ENCODE measurements at places on chromosomes 3 and 15.

GRCh38 chr15:62521396-62521795 lies 356.3 kb upstream of the C2CD4B start:
- no peak for DNase-seq

GRCh38 chr3:161475905-161476304 lies 20.7 kb upstream of the OTOL1 start:
- DNase-seq = no peak

GRCh38 chr15:99961011-99961441 lies 227.8 kb upstream of the LYSMD4 start:
- no peak for DNase-seq

DNA sequence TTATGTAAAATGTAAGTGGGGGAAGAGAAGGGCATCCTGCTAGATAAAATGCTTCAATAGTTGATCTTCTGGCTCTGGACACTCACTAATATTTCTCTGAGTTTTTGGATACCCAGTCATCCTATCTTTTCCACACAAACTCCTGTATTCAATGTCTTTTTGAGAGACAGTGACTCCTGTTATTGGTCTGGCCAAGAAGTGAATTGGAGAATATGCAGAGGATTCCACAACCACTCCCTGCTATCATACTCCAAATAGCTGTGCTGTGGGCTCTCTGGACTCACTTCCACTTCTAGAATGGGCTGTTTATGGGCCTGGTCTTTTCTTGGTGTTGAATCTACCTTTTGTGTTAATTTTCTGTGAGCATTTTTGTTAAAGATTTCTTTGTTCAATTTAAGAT lies 376.8 kb downstream of the NLGN1 start:
- no peak for DNase-seq

- DNase-seq = no peak
These were observed 58.4 kb upstream of the COL8A1 start for GRCh38 chr3:99579965-99580364.

Measured in stimulated activated CD8-positive, alpha-beta memory T cell treated with anti-CD3 and anti-CD28 coated beads, Interleukin-7, amount 100 ng/mL, for 1 hour (primary cell).